Osteocyte (in vitro differentiated cells): ENCODE measurements at places on chromosomes 2 and 18. TPM values are rescaled to one million over a fixed set of nuclear protein-coding genes. Genes with fewer than 3 reads are reported as not detected.

Gene GAL3ST2
- total RNA-seq: 0.48 TPM in 1 of 2 replicates, not detected in the other

Gene POTEI
- total RNA-seq: 0.05 TPM in 1 of 2 replicates, not detected in the other

Gene SERPINB4
- not detected in 2 replicates for total RNA-seq

Gene GALNT14
- total RNA-seq: 3.6 and 4.1 TPM in 2 replicates

Gene CCDC85A
- total RNA-seq: 1.5 and 1.7 TPM in 2 replicates

Gene ZBTB7C
- 0.11 and 0.16 TPM in 2 replicates for total RNA-seq

Gene FRZB
- 46.6 and 47.3 TPM in 2 replicates for total RNA-seq

Gene CBLN2
- not detected in 2 replicates for total RNA-seq

Gene MC2R
- not detected in 2 replicates for total RNA-seq

Gene RGPD4
- 0.05 and 0.18 TPM in 2 replicates for total RNA-seq

Gene PROKR1
- not detected in 2 replicates for total RNA-seq

Gene CRYGC
- not detected in 2 replicates for total RNA-seq

Gene SPHKAP
- total RNA-seq: not detected in 2 replicates

Gene FZD7
- total RNA-seq: 37.0 and 37.8 TPM in 2 replicates

Gene PLGLB2
- total RNA-seq: 5.9 and 7.0 TPM in 2 replicates

Gene SNTG2
- not detected in 2 replicates for total RNA-seq

Gene IGFBP2
- total RNA-seq: 2,796 and 2,855 TPM in 2 replicates

Gene ATP5F1A
- total RNA-seq: 346 and 359 TPM in 2 replicates

Gene ALPI
- total RNA-seq: not detected in 2 replicates

Gene VAMP8
- total RNA-seq: 3.1 and 3.8 TPM in 2 replicates

Gene STPG4
- 0.37 and 0.56 TPM in 2 replicates for total RNA-seq
